Cortex of kidney (tissue), 1 donor: ENCODE measurements at places on chromosomes 1 and 21.

- no peak for DNase-seq
Measured at GRCh38 chr1:226401355-226402303, 6.3 kb downstream of the PARP1 start.

GRCh38 chr21:41367301-41367944 lies 5.6 kb downstream of the MX2 start:
- DNase-seq: no peak

- DNase-seq: no peak
Measured at GRCh38 chr1:147723691-147724323, 36.6 kb downstream of the GJA5 start.

GRCh38 chr1:1085911-1086841 lies 12.1 kb upstream of the RNF223 start:
- no peak for DNase-seq

GRCh38 chr1:60133000-60133673 lies 59.6 kb upstream of the C1orf87 start:
- no peak for DNase-seq

GRCh38 chr1:12669529-12670068 lies 25.7 kb downstream of the AADACL4 start:
- DNase-seq: no peak
